ENCODE measurements at places on chromosomes 2 and 18.

GRCh38 chr18:54260396-54261072 lies 8.8 kb upstream of the POLI start:
- DNase-seq, result no peak

DNA sequence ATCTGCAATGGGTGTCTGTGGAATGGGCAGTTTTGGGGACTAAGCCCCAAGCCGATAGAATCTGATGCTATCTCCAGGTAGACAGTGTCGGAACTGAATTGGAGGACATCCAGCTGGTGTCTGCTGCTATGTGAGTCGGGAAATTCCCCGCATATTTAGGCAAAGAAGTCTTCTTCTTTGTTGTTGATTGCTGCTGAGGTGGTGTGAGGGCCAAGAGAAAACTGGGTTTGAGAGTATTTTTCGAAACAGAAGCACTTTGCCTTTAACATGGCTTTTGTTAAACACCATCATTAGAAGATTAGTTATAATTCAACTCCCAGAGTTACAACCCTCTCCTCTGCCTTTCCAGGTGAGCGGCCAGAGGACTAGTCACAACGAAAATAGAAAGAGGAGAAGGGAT lies 49.4 kb upstream of the ACTR3 start:
- peak; percentile 43 for DNase-seq

DNA sequence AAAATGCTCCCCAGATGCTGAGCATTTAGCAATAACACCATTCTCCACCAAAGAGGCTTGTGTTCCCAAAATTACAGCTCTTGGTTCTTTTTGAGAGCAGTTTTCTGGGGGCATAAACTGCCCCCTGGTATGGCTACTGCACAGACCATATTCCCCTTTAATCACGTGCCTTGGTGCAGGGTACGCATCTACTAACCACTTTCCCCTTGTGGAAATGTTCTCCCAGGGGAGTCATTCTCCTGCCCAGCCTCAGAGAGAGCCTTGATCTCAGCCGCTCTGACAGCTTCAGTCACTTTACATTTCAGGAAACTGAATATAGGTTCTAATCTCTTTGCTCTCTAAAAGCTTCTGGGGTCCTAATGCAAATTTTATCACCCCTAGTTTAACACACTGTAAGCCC lies 44.7 kb upstream of the EML6 start:
- no peak for DNase-seq

DNA sequence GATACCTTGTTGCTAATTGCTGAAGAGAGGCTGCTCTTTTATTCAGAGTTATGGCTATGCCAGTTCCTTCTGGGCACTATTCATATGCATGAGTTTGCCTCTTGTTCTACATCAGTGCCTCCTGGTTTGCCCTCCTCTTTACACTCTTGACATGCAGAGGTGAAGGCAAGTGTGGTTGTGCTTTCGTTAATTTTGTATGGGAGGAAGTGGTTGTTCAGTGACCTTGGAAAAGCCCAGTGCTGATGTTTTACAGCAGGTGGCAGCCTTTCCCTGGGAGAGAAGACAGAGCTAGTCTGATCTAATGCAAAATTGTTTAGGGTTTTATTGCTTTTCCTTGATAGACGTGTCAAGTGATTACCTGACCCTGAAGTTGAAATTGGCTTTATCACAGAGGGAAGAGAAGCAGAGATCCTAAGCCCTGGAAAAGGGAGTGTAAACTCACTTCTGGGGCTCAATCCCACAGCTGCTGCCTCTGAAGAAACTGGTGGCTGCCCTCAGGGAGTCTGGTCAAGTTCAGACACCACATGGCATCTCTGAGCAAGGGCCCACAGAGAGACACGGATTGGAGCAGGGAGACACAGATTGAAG lies 30.5 kb upstream of the VPS54 start:
- DNase-seq, result peak; percentile 42

DNA sequence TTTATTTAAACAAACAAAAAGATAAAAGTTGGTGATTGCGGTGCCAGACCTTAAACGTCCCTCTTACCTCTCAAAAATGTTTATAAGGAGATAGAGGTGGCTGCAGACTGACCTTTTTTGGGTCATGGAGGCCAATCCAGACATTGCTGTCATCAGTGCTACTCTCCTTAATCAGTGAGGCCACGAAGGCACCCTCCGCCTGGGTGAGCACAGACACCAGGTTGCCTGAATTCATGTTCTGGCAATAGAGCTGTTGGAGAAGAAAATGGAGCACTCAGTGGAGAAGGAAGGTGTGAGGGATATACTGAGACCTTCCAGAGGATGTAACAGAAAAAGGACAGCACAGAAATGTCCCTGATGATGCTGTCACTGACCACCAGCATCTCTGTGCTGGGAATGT lies 1.5 kb downstream of the REG1B start:
- no peak for DNase-seq

DNA sequence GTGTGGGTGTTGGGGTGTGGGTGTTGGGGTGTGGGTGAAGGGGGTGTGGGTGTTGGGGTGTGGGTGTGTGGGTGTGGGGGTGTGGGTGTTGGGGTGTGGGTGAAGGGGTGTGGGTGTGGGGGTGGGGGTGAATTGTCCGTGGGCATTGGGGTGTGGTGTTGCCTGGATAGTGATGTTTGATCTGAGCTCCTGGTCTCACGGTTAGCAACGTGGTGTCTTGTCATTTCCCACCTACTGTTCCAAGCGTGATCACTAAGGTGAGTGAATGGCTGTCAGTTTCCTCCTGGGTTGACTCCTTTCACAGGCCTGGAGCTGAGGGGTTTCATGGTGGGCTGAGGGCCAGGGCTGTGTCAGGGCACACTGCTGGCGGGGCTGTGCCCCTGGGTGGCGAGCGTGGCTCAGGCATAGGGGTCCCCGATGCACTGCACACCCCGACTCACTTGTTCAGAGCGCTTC lies 27.2 kb downstream of the RTP5 start:
- no peak for DNase-seq
